ENCODE measurements at places on chromosomes 5 and 9.

- no peak for DNase-seq
These were observed 79.3 kb downstream of the BRINP1 start for GRCh38 chr9:119289740-119290433.

- DNase-seq: no peak
These were observed 70.8 kb upstream of the CDKN2B start for GRCh38 chr9:22079873-22080341.

DNA sequence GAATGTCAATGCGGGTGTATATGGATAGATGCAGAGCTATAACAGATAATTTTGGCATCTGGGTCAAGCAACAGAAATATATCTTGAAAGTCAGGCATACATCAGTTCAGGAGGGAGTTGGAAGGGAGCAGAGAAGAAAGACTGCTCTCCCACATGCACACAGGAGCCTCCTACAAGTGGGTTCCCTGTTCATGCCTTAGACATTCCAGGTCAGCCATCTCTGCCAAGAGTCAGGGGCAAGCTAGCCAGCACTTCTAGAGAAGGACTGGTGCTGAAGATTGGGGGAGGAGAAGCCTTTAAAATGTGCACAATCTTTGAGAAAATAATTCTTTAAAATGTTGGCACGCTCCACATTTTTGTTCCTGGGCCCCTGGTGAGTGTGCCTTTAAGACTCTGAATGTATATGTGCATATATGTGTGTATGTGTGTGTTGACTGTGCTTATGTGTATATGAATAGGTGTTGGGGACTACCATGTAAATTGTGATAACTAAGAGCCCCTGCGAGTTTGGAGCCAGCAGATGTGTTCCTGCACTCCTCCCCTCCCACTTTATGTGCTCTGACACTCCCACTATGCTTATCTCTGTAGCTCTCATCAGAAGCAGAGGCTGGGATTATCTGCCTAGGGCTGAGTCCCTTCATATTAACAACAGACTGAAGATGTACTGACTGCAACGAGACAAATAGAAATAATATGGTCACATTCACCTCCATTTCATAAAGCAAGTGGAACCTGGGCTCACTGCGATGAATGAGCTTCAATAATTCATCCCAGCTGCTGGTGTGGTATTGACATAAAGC, 21.5 kb upstream of the DELE1 start:
- no peak for DNase-seq

DNA sequence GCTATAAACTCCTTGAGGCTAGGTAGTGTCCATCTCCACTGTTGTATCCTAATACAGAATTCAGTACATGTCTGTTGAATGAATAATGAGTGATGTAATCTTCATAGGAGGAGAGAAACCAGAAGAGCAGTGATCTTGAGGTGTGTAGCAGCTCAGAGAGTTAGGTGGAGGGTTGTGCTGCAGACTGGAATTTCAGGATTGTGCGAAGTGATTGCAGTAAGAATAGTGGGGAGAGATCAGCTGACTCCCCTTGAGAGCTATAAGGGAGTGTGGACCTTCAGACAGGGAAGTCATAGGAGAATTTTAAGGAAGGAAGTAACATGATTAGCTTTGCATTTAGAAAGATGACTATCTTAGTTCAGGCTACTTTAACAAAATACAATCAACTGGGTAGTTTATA, 4.4 kb downstream of the SNX24 start:
- DNase-seq: no peak

- DNase-seq: no peak
These were observed 418.7 kb upstream of the WWC1 start for GRCh38 chr5:167872791-167873190.

DNA sequence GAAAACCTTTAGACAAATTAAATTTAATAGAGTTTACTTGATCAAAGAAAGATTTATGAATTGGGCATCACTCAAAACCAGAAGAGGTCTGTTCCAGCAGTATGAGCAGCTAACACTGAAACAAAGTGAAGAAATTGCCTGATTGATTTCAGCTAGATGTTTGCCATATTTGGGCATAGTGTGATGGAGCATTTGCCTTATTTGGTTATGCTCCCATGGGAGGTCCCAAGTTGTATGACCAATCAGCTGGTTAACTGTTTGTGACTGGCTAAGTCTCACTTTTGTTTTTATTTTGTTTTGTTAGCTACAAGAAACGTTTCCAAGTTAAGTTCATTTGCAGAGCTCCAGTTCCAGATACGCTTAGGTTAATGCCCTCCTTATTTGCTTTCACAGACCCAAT, 53.3 kb upstream of the LMNB1 start:
- DNase-seq: no peak

- no peak for DNase-seq
These were observed 75.1 kb downstream of the MROH2B start for GRCh38 chr5:40995801-40996586.

- DNase-seq: no peak
These were observed 92.8 kb upstream of the RAD23B start for GRCh38 chr9:107190061-107190935.

DNA sequence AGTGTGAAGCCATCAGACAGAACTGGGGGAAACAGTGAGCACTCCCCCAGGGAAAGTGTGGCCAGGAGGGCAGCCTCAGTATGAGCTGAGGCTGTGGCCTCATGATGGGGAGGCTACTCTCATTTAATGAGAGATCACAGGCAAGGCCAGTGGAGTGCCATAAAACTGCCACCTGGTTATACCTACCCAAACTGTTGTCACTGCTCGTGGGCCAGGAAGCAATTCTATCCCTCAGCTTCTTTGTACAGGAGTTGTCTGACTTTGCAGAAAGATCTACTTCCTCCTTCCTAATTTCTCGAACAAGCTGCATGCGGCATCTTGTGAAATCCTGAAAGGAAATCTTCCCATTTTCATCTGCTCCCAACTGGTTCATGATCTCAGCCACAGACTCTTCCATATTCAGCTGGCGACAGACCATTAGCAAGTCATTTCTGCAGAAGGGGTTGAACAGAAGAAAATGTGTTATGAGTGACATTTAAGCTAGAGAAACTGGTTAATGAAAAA, 50.0 kb downstream of the TSSK1B start:
- DNase-seq: no peak

- no peak for DNase-seq
These were observed 60.2 kb downstream of the PARP8 start for GRCh38 chr5:50726475-50727148.

DNA sequence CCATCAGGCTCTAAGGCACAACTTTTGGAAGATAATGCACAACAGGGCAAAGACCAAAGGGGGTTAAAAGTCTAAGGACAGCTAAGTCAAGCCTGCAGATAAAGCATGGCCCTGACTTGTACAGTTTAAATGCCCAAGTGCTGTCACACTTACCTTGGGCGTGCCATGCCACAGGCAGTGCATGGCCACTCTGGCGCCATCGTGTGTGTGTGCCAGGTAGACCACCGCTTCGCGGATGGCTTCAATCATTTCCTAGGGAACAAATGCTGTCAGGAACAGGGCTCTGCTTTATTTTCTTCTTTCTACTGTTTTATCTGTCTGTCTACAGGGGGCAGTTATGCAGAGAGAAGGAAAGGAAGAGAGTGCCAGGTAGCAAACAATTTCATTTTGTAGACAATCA, 19.3 kb downstream of the PUM3 start:
- no peak for DNase-seq

- DNase-seq: peak; percentile 82
These were observed 286.4 kb upstream of the CDH12 start for GRCh38 chr5:23139338-23140171.

GRCh38 chr9:69578026-69578425, 94.1 kb downstream of the APBA1 start:
- no peak for DNase-seq

DNA sequence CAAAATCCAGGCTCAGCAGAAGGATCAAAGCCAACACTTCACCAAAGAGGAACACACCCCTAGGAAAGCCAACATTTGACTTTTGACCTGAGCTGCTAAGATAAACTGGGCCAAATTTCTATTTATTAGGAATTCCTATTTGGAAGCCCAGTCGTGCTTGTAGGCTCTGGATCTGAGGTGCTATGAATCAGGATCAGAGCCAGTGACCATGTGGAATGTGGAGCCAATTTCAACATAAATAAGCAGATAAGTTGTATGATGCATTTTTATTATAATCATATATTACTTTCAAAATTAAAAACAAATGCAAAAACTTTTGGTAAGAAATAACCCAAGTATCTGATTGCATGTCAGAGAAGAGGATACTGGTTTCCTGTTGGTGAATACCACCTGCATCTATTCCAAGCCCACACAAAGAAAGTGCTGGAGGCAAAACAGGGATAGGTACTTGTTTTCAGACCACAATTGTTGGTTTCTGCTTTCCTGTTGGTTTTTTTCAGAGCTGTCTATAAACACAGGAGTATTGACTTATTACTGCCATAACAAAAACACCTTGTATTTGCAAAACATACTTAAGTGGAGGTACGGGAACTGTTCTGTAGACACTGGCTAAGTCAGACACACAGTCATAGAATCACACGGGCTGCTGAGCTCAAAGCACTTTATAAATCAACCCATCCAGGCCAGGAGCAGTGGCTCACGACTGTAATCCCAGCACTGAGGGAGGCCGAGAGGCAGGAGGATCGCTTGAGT, 52.8 kb downstream of the ARL15 start:
- DNase-seq: no peak

DNA sequence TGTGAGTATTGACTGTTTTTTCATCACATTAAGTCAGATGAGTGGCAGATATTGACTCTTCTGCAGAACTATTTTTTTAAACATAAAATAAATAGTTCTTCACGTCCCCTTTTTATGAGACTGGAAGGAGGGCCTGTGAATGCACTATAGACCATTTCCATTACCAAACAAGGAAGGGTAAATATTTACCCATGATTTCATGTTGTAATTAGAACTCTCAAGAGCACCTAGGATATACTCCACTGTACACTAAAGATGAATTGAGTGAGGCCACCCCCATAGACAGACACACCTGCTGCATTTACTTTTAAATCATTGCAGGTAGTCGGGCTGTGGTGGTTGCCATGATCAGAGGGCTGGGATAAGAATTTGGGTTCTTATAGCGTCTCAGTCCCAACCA, 22.6 kb downstream of the SLC36A1 start:
- DNase-seq: no peak

GRCh38 chr9:84893419-84894128, 224.0 kb downstream of the NTRK2 start:
- DNase-seq: no peak

- DNase-seq: peak; percentile 63
These were observed 739 bp downstream of the CARD9 start for GRCh38 chr9:136372561-136373299.

GRCh38 chr5:37520811-37521210, 141.7 kb downstream of the WDR70 start:
- no peak for DNase-seq

DNA sequence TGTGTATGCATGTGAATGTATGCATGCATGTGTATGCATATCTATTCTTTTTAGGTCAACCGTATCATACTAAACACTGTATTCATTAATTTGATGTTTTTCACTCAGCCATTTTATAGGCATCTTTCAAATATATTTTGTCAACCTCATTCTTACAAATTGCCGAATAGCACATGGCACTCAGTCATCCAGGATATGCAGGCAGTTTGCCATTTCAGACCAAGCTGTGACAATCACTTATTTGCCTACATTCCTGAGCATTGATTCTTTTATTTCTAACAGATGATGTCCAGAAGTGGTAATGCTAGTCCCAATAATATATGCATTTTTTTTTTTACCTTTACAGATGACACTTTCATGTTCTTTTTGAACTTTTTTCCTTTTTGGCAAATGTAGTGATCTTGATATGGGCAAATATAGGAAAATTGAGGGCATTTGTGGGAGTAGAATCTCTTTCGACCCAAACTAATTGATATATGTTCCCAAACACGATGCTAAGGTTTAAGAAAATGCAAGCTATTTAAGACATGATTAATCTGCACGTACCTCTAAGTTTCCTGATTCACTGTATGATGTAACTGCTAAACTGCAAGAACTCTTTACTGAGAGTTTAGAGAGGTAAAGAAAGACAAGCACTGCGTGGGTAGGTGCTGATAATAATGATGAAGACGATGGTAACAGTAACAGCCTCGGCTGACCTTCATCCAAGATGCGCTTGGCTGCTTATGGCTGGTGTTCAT, 153.9 kb upstream of the DAP start:
- DNase-seq: no peak

GRCh38 chr5:43427306-43427705, 15.1 kb upstream of the CCL28 start:
- no peak for DNase-seq

DNA sequence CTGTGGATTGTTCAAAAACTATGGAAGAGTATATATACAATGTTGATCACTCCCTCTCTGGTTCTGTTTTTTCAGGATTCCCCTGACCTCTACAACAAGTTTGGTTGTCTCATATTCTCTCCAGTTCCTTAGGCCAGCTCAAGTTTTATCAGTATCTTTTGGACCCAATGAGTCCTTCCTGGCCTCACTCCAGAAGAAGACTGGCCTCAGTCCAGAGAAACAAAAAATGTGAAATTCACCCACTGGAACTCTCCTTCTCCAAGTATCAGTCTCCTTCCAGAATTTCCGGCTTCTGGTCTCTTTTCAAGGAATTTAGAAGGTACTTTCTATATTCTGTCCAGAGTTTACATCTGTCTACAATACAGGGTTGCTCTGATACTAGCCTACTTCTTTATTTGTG, 537.8 kb upstream of the FTMT start:
- no peak for DNase-seq

DNA sequence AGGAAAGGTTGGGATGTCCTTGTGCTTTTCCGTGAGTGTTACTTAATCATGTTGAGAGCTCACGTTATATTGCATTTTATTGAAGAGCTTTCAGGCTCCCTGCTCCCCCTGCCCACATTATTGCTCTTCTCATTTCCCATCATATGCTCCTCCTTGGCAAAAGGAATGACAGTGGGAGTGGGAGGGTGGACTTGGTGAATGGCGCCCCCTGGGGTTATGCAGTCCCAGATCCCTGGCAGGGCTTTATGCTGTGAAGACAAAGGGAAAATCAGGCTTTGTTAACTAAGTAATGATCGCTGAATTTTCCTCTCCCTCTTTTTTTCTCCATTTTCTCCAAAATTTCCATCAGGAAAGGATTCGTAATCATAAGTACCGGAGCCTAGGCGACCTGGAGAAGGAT, 166.6 kb downstream of the SMARCA2 start:
- no peak for DNase-seq

DNA sequence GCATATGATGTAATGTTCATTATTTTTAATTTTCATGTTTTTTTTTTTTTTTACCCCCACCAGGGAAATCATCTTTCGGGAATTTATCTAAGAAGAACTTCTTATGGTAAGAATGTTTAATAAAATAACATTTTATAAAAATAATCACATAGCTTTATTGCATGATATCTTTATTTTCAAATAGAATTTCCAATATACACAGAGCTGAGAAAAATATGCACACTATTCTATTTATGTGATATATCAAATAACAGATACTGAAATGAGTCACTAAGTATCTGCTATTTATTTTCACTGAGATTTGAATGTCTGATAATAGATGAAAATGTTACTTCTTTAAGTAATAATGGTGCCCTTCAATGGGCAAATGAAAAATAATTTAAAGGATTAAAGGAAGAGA, 1217.3 kb downstream of the MAT2B start:
- DNase-seq: no peak

DNA sequence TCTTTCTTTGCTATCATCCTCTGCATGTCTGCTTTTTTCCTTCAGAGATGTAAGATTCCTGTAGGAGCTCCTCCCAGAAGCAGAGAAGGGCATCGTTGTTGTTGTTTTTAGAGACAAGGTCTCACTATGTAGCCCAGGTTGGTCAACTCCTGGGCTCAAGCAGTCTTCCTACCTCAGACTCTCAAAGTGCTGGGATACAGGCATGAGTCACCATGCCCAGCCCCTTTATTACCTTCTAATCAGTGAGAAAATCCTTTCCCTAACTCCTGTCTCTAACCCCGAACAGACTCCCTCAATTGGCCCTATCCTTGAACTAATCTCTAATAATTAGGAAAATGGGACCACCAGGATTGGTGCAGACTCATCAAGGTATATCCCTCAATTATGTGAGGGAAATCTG, 64.4 kb downstream of the GALNT10 start:
- DNase-seq: no peak
